ENCODE measurements at places on chromosomes 12 and 14.

GRCh38 chr14:68246074-68246785 lies 426.7 kb downstream of the RAD51B start:
- DNase-seq, result no peak

- no peak for DNase-seq
Measured at GRCh38 chr14:76938092-76938500, 90.4 kb downstream of the IRF2BPL start.

- no peak for DNase-seq
Measured at GRCh38 chr12:109764123-109764522, 50.5 kb downstream of the FAM222A start.

DNA sequence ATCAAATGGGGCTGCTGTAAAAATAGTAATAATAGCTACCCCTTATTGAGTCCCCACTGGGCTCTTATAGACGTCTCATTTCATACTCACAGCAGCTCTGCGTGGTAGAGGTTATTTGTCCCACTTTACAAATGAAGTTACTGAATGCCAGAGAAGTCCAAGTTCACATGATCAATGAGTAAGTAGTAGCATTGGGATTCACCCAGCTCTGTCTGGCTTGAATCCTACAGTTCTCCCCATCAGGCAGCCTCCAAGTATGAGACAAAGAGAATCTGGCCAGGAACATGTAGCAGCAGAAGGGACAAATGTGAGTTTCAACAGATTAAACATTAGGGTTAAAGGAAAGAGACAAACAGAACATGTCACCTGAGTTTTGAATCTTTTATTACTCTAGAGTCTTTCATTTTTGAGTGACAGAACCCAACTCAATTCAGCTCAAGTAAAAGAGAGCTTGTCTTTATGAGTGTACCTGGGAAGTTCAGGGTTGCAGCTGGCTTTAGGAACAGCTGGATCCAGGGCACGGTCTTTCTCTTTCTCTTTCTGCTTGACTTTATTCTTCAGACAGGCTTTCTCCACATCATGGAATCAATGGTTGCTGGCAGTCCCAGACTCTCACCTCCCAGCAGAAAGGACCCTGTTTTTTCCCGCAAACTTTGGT lies 64.1 kb upstream of the JDP2 start:
- DNase-seq, result no peak

DNA sequence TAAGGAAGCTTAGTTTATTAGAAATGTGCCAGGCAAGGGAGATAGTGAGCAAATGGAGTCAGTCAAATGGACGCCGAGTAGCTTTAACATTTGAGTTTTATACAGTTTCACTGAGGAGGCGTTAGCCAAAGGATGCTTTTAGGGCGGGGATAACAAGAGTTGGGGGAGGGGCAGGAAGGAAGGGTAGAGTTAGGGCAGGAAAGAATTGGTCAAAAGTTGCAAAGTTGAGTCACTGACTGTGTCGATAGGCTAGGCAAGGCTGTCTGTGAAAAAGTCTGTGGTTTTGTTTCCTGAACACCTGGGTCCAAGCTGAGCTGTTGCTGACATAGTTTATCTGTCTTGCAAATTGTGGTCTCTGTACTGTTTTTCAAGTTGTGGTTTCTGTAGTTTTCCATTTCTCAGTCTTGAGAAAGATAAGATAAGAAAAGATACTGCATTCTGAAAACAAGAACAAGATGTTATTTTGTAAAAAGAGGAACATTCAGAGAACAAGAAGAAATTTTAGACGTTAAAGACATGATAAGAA lies 62.6 kb upstream of the RESF1 start:
- DNase-seq, result peak; percentile 61

GRCh38 chr12:127214186-127214585 lies 1052.8 kb upstream of the TMEM132C start:
- DNase-seq, result no peak

- no peak for DNase-seq
Measured at GRCh38 chr14:42214981-42215491, 608.4 kb downstream of the LRFN5 start.

- DNase-seq, result no peak
Measured at GRCh38 chr12:120264904-120265472, 542 bp downstream of the PXN start.

GRCh38 chr14:69298131-69299071 lies 38.4 kb downstream of the GALNT16 start:
- DNase-seq, result no peak

- DNase-seq, result no peak
Measured at GRCh38 chr14:34372786-34373185, 89.3 kb downstream of the SPTSSA start.
